ENCODE measurements at places on chromosomes 3 and 15.

DNA sequence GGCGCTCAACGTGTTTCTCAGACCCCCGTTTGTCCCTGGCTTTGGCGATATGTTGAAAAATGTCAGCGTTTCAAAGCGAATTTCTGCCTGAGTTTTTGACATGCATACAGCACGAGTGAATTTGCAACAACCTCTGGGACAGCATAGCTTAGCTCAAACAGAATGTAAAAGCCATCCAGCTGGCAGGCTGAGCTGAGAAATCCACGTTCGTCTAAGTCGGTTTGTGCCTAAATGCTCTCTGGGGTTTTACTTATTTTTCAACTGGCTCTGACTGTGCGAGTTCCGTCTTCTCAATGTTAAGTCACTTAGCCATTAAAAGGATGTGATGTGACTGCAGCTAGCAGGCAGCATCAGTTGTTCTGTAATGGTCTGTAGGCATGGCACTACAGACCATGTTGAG, 243.5 kb upstream of the SLCO3A1 start:
- DNase-seq, result no peak

GRCh38 chr3:157858821-157859220, 247.4 kb downstream of the SHOX2 start:
- no peak for DNase-seq

GRCh38 chr3:53346514-53346913, 829 bp downstream of the DCP1A start:
- no peak for DNase-seq

GRCh38 chr3:25385807-25386460, 42.1 kb upstream of the RARB start:
- no peak for DNase-seq

DNA sequence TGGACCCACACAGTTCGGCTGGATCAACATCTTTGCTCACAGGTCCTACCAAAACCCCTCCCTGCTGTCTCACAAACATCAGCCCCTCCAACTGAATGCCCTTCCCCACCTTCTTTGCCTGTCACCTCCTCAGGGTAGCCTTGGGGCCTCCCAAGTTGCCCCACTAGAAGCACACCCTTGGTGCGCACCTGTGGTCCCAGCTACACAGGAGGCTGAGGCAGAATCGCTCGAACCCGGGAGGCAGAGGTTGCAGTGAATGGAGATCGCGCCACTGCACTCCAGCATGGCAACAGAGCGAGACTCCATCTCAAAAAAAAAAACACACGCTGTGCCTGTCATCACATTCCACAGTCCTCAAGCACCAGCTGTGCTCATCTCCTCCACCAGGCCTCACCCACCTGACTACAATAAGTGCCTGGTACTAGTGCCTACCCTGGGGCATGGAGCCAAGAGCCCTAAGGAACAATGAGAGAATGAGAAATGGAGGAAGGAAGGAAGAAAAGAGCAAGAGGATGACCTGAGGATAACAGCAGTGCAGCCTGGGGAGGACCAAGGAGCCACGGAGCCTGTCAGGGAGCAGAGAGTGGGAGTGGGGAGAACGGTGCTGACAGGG, 26.0 kb downstream of the RPN1 start:
- no peak for DNase-seq

GRCh38 chr3:165744025-165744424, 93.2 kb downstream of the BCHE start:
- no peak for DNase-seq

DNA sequence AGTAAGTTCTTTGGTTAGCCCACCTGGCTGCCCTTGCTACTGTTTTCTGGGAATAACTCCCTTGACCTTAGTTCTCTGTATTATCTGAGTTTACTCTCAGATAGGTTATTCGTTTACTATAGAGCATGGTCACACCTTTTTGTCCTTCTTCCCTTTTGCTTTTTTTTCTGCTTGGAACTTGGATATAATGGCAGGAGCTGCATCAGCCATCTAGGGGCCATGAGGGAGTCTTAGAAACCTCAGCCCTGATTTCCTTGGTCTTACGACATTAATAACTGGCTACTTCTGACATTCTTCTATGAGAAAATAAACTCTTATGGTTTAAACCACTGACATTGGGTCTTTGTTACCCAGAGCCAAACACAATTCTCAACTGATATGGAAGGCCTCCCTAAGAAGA, 3.4 kb upstream of the SLC51B start:
- no peak for DNase-seq

GRCh38 chr3:120775411-120775810, 32.9 kb downstream of the GTF2E1 start:
- no peak for DNase-seq

DNA sequence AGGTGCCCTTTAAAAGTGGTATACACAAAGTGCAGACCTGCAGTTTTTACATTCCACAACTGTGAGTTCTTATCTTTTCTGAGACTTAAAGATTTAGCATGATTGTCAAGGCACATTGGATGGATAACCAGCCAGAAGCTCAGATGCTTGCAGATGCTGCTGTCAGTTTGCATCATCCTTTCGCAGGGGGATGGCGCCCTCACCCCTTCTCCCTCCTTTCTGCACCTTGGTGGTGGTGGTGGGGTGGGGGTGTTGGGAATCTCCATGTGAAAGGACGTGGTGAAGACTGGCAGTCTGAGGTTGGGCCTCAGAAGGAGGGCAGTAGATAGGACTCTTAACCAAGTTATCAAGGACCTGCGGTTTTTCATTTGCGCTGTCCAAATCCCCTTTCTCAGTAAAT, 309.6 kb upstream of the SEMA6D start:
- no peak for DNase-seq

GRCh38 chr15:51842265-51842664, 12.8 kb downstream of the TMOD3 start:
- DNase-seq, result no peak

DNA sequence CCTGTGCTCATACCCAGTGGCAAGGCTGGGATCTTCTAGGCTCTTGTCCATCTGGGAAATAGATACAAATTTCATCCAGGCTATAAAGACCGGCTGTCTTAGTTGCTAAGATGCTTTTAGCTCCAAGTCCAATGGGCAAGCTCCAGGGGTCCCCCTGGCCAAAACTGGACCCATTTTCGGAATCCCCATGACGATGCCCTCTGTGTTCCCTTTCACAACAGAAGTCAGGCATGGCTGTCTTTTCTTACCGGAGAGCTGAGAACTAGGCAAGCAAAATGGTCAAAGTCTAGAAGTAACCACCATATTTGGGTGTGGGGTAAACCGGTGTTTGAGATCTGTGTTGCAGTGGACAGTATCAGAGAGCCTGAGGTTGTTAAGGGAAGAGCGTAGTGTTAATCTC, 1.0 kb downstream of the GLYCTK start:
- no peak for DNase-seq

- DNase-seq, result no peak
Observed at GRCh38 chr15:71515375-71516186, 294.8 kb upstream of the NR2E3 start.
